Renal cortical epithelial cell (primary cell): ENCODE measurements at places on chromosomes 11 and 22.

DNA sequence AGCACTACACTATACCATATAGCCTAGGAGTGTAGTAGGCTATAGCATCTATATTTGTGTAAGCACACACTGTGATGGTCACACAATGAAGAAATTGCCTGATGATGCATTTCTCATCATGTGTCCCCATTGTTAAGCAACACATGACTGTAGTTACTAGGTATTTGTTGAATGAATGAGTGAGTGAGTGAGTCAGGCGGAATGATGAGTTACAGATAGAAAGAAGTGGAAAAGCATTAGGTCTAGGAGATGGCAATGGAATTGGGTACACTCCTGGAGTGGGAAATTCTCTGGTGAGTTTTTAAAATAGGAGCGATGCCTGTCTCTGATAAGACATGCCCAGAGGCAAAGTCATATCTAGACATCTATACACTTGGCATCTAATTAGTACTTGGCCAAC is 160.5 kb upstream of the TBCEL start:
- DNase-seq, result peak; percentile 26

DNA sequence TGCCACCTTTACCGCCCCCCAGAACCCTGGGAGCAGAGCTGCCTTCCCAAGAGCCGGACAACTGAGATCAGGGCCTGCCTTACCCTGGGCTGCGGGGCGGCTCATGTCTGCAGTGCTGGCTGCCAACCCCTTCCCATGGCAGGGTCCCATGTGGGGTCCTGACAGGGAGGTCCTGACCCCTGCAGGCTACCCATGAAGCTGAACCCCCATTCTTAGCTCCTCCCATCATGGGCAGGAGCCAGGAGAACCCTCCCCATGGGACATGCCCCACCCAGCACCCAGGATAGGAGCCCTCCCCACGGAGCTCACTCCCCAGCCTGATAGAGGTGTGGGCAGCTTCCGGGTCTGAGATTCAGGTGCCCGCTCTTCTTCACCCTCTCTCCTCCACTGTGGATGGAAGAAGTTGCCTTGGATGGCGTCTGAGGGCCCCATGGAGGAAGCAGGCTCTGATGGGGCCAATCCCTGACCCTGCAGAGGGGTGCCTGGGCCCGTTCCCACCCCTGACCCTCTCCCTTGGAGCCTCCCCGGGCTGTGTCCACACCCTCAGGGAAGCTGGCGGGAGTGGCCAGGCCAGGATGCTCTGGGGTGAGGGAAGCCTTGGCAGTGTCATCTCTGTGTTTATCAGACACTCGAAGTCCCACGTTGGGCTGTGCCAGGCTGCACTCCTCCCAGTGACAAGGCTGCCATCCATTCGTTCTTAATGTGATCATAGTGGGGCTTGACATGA is 1508.2 kb downstream of the BRD1 start:
- DNase-seq, result no peak

DNA sequence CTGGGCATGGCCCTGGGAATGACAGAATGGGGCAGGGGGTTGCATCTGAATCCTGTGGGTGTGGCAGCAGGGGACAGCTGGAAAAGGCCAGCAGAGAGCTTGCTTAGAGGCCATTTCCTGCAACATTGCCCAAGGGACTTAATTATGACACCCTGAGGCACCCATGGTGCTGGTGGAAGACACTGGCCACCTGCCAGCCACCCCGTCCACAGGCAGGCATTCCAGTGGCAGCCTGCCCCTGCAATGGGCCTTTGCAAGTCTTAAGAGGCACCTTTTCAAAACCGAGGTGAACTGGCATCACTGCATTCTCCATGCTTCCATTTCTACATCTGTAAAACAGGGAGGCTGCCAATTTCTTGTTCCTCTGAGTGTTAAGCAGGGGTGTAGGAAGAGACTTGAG is 21.6 kb upstream of the SUSD2 start:
- peak; percentile 6 for DNase-seq

- no peak for DNase-seq
Measured at GRCh38 chr22:22214819-22215329, 29.7 kb upstream of the VPREB1 start.

- no peak for DNase-seq
Measured at GRCh38 chr11:104556606-104557301, 341.5 kb downstream of the CASP12 start.

- DNase-seq, result no peak
Measured at GRCh38 chr11:103709371-103709770, 327.1 kb upstream of the DDI1 start.

DNA sequence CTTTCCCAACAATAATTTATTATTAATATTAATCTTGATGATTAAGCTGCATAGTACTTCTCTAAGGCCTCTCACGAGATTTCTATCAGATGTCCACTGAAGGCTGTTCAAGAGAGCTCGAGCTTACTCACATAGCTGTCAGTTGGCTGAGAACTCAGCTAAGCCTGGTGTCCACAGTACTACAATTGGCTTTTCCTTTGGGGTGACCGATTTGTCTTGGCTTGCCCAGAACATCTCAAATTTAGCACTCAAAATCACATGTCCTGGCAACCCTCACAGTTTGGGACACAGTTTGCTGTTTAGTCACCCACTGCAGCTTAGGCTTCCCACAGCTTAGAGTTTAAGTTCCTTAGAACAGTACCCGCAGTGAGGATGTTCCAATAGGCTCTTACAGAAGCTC is 96.5 kb downstream of the LUZP2 start:
- no peak for DNase-seq

GRCh38 chr22:31680861-31681341 is 18.9 kb upstream of the PISD start:
- DNase-seq, result peak; percentile 37

DNA sequence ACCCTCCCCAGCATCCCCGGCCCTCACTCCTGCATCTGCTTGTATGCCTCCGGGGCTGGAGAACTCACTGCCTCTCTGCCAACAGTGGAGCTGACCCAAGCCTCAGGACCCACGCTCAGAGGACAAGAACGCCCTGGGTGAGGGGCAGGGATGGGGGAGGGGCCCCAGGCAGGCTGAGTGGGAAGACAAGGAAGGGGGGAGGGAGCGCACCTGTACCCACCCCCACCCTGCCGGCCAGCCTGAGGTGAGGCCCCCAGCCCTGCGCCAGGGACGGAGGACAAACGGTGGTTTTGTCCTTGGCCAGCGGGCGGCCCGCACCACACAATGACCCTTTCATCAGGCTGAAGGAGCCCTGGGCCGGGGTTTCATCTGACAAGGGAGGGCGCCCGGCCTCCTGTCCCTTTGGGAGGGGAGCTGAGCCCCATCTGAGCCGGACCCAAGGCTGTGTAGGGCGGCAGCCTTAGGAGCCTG is 10.0 kb downstream of the WNT7B start:
- no peak for DNase-seq

DNA sequence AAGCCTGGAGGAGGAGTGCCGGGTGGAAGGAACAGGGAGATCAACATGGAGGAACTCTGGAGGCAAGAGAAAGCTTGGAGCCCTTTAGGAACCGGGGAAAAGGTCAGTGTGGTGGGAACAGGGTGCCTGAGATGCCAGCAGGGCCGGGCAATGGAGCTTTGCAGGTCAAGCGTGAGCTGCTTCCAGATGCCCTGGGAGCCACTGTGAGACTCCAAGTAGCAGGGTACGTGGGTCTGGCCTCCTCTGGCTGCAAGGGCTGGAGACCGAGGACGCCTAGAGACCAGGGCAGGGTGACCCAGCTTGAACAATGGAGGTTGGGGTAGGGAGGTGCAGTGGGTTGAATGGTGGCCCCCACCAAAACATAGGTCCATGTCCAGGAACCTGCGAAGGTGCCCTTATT is 15.6 kb upstream of the EMID1 start:
- DNase-seq, result no peak

DNA sequence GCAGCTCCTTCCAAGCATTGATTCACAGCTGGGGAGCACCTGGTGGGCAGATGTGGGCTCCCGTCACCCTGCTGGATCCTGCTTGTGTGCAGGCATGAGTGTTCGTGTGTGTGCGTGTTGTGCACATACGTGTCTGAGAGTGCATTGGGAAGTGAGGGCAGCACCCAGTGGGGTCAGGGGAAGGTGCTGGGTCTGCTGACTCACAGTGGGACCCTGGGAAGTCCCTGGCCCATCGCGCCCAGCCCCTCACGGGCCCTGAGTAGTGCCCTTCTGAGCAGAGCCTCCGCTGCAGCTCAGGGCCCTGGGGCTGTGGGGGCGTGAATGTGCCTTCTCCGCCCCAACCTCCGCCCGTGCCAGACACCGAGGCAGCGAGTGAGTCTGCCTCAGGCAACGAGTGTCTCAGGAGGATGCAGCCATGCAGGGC is 36.8 kb downstream of the WNT11 start:
- peak; percentile 3 for DNase-seq

DNA sequence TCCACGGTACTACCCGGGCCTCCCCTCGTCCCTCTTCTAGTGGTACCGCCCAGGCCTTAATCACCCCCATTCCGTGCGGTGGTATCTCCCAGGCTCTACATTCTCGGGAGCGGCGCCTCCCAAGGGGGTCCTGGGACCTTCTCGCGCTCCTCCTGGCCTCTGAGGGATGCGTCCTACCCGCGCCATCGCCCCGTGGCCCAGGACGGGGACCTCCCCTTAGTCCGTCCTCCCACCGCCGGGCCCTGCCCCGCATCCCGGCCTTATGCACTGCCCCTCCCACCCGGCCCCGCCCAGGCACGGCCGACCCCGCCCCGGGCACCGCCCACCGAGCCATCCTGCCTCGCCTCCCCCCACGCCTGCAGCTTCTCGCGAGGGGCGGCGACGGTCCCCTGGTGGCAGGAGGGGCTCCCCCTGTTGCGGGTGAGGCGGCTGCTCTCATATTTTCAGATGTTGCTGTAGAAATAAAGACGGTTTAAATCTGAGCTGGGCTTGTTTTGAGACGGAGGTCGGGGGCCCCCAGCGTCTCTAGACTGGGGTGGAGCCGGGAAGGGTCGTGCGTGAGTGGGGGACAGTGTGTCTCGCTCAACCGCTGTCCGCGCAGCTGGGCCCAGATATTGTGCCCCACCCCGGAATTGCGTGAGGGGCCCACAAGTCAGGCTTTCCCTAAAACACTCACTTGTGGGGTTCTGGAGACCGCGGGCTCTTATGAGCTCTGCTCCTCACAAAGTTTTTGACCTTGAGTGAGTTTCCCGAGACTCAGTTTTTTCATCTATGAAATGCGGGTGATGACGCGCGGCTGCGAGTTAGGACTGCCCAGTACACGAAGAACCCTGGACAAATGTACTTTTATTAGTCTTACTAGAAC is 828 bp upstream of the RAB1B start:
- DNase-seq, result peak; percentile 40

- DNase-seq, result no peak
Measured at GRCh38 chr22:46131151-46131587, 19.2 kb upstream of the PPARA start.

GRCh38 chr11:57306161-57306876 is 18.4 kb downstream of the TNKS1BP1 start:
- peak; percentile 48 for DNase-seq

- no peak for DNase-seq
Measured at GRCh38 chr11:64923151-64923661, 1.3 kb upstream of the PPP2R5B start.

DNA sequence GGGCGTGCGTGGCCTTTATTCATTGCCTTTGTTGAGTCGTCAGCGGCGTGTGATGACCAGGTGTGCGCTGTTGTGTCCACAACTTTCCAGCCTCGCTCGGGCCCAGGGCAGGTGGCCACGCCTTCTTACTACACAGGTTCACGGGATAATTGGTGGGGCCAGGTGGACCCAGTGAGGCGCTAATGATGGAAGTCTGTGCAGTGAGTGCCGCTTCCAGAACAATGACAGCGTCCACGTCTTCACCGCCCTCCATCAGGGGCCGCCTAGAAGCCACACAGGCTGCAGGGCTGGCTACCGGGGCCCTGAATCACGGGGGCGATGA is 1197.3 kb downstream of the BRD1 start:
- DNase-seq, result no peak
